ENCODE measurements at places on chromosomes 5 and 9. TPM values are rescaled to one million over a fixed set of nuclear protein-coding genes. Genes with fewer than 3 reads are reported as not detected.

DNA sequence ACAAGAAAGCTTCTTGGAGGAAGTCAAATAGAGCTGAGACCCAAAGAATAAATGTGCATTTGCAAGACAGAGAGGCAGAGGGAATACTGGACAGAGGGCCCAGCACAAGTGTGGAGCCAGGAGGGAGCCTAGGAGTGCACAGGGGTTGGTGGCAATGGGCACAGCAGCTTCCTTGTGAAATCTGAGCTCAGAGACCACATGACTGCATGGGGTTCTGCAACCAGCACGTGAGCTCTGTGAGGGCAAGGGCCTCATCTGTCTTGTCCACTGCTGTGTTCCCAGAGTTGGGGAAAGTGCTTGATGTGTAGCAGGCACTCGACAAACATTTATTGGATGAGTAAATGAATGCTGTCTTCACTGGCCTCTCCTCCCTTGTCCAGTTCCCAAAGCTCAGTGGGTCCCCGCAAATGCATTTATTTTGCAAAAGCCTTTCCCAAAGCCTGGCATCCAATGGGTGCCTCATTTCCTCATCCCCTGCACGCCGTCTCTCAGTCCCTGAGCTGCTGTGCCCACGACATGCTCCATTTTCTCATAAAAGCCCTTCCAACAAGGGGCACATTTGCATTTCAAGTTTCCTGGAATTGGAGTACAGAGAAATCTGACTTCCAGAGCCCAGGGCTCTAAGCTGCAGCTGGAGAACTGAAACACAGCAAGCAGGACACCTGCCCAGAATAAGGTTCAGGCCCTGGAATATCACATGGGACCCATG, 58.5 kb downstream of the KCNIP1 start:
- DNase-seq, result no peak

DNA sequence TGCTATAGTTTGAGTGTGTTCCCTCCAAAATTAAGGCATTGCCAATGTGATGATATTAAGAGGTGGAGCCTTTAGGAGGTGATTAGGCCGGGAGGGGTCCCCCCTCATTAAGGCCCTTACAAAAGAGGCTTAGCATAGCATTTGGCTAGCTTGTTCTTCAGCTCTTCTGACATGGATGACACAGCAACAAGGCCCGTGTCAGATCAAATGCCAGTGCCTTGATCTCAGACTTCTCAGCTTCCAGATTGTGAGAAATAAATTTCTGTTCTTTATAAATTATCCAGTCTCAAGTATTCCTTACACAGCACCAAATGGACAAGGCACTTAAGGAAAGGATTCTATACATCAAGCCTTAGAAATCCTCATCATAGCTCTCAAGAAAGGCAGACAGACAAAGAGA, 31.8 kb downstream of the SLC38A9 start:
- DNase-seq, result no peak

- DNase-seq, result no peak
Observed at GRCh38 chr9:97510797-97511654, 9.6 kb downstream of the TMOD1 start.

DNA sequence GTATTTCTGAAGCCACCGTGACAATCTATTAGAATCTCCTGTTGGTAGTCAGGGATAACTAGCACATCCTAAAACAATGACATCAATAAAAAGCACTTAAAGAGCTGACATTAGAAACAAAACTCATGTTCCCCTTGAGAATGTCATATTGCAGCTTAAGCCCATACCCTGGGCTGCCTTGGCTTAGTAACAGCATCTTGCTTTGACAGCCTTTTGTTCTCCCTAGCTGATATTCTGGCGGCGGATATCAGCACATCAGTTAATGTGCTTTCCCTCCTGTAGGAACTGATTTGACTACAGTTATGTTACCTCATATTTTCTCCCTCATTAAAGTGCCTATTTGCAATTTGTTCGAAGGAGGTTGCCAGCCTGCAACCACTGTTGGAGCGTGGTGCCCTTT, 214.1 kb downstream of the CD180 start:
- DNase-seq, result no peak

DNA sequence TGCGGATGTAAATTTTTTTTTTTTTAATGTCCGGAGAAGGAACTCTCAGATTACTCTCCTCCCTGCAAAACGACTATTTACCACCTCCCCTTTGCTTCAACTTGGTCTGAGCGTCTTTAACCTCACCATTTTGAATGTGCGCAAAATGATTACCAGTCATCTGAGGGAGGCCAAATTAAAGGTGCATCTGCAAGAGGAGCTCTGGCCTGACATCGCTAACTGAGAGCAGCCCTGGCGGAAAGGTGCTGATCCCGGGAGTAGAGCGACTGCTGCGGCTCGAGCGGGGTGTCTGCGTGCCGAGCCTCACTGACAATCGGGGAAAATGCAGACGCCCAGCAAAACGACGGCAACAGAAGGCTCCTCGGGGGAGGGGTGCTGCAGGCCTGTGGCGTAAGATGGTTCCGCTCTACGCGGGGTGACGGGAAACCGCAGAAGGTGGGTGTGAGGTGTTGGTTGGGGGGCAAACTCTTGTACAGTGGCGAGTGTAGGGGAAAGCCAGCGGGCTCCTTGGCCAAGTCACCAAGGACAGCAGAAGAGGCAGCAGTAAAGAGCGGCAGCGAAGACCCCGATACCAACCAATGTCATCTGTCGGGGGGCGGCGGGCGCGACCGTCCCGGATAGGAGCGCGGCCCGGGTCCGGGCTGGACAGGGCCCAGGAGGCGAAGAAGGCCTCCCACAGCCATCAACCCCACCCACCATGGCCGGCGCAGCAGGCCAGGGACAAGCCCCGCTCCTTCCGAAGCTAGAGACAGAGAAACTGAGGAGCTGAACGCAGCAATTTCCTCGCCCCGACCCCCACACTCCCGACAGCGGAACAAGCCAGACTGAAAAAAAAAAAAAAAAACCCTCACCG, 557 bp downstream of the PJA2 start:
- DNase-seq, result peak; percentile 49

TMEM232 gene
- total RNA-seq, result 0.71 TPM
